ENCODE measurements at places on chromosomes 3 and 15. TPM values are rescaled to one million over a fixed set of nuclear protein-coding genes. Genes with fewer than 3 reads are reported as not detected.

WDR93 gene
- total RNA-seq: under 0.01 TPM

BCHE gene
- total RNA-seq: 28.6 TPM

SYNPR gene
- total RNA-seq: not detected

SCG5 gene
- 24.4 TPM for total RNA-seq

GABRB3 gene
- 1.2 TPM for total RNA-seq

XIRP1 gene
- not detected for total RNA-seq

COL8A1 gene
- total RNA-seq: 40.2 TPM

CLDN16 gene
- not detected for total RNA-seq

BSN gene
- total RNA-seq: 0.08 TPM

CSNK1G1 gene
- 14.7 TPM for total RNA-seq

TRH gene
- total RNA-seq: not detected

RNF168 gene
- 11.8 TPM for total RNA-seq

THPO gene
- 0.56 TPM for total RNA-seq

STRIT1 gene
- total RNA-seq: not detected

ACKR2 gene
- total RNA-seq: 1.1 TPM

NTRK3 gene
- total RNA-seq: 0.26 TPM

CA12 gene
- total RNA-seq: 10.3 TPM

CCR8 gene
- total RNA-seq: not detected

P4HTM gene
- total RNA-seq: 16.5 TPM

CLRN1 gene
- not detected for total RNA-seq

HRG gene
- not detected for total RNA-seq

PATL2 gene
- total RNA-seq: not detected

RASGRP1 gene
- total RNA-seq: 0.52 TPM

TMEM158 gene
- 25.3 TPM for total RNA-seq

UBAP1L gene
- total RNA-seq: 2.5 TPM

CLDN1 gene
- 12.4 TPM for total RNA-seq

C3orf22 gene
- not detected for total RNA-seq

ATP2C1 gene
- total RNA-seq: 45.0 TPM

ISG20 gene
- total RNA-seq: 7.4 TPM

TCTA gene
- total RNA-seq: 34.0 TPM

C3orf70 gene
- total RNA-seq: 0.64 TPM

CCRL2 gene
- 0.39 TPM for total RNA-seq

ITIH1 gene
- not detected for total RNA-seq

DNAH12 gene
- not detected for total RNA-seq

Data from epithelial cell of alveolus of lung (primary cell).